ENCODE measurements at places on chromosomes 1 and 21.

GRCh38 chr1:185593271-185593670 is 140.9 kb upstream of the HMCN1 start:
- DNase-seq: no peak

DNA sequence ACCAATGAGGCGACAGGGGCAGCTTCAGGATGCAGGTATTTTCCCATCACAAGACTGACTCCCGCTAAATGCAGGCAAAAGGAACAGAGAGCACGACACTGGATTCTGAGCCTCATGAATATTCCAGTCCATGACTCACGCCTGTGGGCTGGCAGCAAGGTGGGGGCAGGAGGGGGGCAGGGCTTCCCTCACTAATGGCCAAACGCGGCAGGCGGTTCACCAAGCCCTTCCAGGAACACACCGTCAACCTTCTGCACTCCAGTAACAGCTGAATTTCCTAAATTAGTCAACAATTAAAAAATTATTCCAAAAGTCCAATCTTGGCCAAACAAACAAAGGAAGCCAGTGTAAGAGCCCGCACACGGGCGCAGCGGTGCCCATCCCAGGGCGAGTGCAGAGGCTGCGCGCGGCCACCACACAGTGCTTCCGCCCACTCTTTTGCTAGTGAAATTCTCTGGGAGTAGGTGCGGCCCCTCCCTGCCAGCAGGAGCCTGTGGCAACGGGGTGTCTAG is 12.5 kb upstream of the GPR153 start:
- no peak for DNase-seq

DNA sequence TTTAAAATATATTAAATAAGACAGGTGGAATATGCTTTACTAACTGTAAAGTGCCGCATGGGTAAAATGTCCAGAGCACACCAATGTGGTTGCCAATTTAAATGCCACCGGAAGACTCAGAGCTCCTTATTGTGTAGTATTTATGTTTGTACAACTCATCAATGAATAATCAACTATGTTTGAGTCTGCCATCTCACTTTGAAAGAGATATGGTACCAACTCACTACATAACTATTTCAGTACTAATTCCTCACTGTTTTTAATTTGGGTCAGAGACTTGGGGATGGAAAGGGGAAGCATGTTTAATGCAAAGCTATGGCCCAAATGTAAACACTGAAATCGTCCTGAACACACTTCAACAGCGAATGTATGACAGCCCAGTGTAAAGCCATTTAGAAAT is 144.8 kb downstream of the NR5A2 start:
- DNase-seq: no peak

GRCh38 chr1:92461364-92462097 is 25.2 kb downstream of the GFI1 start:
- DNase-seq: peak; percentile 38

- DNase-seq: no peak
Observed at GRCh38 chr1:184163674-184164465, 112.3 kb downstream of the TSEN15 start.

DNA sequence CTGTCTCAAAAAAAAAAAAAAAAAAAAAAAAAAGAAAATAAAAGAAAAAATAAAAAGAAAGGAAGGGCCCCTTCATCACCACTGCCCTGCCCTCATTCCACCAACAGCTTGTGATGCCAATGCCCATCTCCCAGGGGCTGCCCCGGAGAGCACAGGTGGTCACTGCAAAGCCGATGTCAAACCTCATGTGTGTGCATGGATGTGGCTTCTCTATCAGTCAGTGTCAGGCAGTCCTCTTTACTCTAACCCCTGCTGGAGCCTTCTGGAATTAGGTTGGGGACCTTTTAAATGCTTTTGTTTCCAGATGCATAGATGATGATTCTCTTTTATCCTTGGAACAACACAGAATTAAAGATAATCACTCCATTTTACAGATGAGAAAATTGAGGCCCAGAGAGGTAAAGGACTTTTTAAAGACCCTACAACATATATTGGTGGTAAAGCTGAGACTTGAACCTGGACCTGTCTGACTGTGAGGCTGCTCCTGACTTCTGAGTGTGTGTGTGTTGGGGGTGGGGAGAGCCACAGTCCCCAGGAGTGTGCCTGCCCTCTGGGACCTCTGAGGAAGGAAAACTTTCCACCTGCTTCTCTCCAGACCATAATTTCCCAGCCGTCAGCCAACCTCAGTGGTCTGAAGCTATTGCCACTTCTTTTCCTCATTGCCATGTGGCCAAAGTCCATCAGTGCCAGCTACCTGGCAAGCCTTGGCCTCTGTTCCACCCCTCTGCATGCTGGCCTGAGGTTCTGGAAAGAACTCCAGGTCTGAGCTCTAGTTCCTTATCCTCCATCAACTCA is 3.0 kb upstream of the TMEM54 start:
- no peak for DNase-seq

GRCh38 chr1:154445040-154445472 is 39.9 kb downstream of the IL6R start:
- DNase-seq: no peak

DNA sequence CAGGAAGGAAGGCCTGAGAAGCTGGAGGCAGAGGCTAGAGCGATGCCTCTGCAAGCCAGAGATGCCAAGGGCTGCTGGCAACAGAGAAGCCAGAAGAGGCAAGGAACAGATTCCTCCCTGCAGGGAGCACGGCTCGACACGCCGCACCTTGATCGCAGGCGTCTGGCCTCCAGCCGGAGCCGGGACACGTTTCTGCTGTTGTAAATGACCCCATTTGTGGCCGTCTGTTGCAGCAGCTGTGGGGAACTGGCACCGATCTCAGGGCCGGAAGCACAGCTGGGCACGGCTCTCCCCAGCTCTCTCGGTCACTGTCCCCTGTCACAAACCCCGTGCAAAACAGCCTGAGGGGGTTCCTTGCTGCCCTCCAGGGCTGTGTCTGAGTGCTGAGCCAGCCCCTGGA is 59.6 kb downstream of the SIK1 start:
- no peak for DNase-seq

DNA sequence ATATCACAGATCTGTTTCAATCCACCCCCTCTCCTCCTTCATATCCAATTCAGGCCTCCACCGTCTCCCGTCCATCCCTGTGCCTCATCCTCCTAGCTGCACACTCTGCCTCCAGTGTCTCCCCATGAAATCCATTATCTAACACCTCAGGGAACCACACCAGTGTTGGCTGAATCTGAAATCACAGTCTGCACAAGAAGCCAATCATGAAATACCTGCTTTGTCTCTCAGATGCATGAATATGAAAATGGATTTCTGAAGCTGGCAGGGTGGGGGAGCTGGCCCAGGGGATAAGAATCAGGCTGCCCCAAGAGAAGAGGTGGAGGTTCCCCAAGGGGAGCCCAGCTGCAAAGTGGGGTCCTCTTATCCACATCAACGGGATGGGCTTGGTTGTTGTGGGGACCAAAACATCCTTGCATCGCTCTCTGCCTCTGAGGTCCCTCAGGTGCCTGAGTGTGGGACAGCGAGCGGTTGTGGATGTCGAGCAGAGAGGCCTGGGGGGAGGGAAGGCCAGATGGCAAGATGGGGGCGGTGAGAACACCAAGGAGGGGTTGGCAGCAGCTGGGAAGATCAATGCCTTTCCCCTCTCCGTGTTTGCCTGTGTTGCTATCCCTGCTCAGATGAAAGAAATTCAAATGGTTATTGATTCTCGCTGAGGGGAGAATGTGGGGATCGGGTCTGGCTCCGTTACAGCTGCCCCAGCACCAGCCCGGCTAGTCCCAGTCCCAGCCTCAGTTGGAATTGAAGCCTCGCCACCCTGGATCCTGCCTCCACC is 237.3 kb upstream of the POU3F1 start:
- no peak for DNase-seq

- peak; percentile 88 for DNase-seq
Observed at GRCh38 chr1:226308723-226309397, at the start of gene LIN9. Gene LIN9 (minus strand): TSS chr1:226309164. CDS start chr1:226309139, 25 bp downstream.

GRCh38 chr1:167849666-167850065 is 64.3 kb downstream of the ADCY10 start:
- no peak for DNase-seq

DNA sequence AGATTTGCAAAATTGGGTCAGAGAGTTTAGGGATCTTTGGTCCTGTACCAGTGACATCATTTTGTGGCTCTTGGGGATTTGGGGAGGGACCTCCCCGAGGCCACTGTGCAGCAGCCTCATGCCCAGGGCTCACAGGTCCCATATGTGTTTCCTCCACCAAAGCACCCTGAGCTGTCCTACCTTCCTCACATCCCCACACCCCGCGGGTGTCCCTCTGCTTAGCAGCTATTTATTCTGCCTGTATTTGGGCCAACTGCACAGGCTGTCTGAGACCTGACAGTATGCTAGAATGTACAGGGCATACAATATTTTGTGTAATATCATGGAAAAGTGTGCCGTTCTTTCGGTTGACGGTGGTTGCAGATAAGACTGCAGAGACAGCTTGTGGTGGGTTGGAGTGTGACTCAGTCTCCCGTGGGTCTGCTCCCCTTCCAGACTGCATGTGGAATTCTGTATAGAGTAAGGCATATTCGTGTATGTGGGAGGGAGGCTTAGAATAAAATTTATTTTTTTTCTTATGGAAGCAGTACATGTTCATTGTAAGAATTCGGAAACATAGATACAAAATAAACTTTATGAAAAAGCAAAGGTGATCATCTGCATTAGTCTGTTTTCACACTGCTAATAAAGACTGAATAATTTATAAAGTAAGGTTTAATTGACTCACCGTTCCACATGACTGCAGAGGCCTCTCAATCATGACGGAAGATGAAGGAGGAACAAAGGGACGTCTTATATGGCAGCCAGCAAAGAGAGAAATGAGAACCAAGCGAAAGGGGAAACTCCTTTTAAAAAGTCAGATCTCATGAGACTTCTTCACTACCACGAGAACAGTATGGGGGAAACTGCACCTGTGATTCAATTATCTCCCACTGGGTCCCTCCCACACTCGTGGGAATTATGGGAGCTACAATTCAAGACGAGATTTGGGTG is 84.4 kb downstream of the ADARB1 start:
- no peak for DNase-seq
